NCI-H774 (cell line): ENCODE measurements at places on chromosomes 6 and 20.

- no peak for DNase-seq
These were observed 1453.8 kb upstream of the EYS start for GRCh38 chr6:67160820-67161219.

GRCh38 chr20:35404614-35405259 is 7.0 kb downstream of the UQCC1 start:
- DNase-seq, result no peak

DNA sequence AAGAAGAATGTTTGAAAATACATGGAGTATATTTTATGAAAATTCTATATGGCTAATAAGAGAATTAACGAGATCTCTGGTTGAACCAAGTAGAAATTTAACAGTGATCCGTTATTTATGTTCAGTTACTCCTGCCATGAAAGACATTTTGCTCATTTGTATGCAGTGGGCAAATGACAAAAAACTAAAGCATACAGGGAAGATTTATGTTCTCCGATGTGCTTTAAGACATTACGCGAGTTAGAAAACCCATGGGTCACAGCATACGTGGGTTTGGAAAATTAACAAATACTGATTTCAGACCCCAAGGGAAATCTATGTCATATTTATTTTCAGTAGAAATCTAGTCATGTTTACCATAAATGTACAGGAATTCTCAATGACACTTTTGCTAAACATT is 90.1 kb downstream of the BMP5 start:
- DNase-seq, result no peak

DNA sequence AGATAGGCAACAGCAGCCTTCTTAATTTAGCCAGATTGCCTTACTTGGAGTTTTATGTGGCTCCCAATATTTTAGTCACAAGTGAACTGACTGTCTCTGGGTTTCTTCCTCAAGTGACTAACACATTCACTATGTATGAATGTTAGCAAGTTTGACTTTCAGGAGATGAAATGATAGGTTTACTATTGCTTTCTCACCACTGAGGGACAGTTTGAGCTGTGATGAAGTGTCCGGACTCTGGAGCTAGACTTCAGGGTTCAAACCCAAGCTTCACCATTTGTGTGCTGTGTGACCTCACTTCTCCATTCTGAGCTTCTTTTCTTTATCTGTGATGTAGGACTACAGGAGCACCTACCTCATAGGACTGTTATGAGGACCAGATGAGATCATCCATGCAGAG is 8.2 kb downstream of the DHX35 start:
- DNase-seq, result no peak

DNA sequence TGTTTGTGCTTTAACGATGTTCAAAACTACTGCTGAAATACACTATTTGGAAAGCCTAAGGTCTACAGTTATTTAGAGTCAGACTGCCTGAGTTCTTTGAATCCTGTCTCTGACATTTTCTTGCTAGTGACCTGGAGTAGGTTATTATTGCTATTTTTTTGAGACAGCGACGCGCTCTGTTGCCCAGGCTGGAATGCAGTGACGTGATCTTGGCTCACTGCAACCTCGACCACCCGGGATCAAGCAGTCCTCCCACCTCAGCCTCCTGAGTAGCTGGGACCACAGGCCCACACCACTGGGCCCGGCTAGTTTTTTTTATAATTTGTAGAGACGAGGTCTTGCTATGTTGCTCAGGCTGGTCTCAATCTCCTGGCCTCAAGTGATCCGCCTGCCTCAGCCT is 96.6 kb downstream of the TIAM2 start:
- no peak for DNase-seq

DNA sequence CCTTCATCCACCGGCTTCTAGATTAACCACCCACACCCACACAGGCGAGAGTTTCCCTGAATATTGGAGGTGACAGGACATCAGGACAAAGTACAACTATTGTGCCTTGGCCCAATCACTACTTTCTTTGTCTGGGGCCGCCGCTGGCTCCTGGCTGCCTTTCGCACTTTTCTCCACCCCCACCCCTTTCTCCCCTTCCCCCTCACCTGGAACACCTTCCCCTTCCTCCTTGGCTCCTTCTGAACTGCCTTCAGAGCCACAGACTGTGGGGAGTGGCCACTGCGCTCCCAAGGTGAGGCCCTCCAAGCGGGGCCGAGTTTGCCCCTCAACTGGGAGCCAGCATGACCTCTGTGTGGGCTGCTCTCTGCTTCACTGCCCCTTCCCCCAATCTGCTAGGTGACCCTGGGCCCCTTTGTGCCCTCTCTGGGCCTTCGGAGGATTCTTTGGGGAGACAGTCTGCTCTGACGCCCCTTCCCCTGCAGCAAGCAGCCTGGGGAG is 3.0 kb upstream of the VEGFA start:
- no peak for DNase-seq

- no peak for DNase-seq
These were observed 1.2 kb downstream of the ATF6B start for GRCh38 chr6:32126880-32127279.

DNA sequence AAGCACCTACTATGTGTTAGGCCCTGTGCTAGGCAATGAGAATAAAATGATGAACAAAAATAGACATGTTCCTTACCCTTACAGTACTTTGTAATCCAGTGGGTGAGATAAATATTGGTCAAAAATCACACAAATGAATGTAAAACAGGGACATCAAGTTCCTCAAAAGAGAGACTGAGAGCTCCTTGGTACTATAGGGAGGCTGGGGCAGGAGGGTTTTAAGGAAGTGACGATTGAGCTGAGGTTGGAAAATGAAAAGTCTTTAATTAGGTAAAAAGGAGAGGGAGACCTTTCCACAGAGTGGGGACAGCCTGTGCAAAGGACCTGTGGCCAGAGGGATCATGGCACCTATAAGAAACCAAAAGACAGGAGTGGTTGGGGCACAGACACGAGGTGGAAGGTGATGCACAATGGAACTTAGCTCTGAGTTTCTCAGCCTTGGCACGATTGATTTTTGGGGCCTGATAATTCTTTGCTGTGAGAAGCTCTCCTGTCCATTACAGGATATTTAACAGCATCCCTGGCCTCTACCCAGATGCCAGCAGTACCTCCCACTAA is 140.3 kb downstream of the CEP57L1 start:
- no peak for DNase-seq

DNA sequence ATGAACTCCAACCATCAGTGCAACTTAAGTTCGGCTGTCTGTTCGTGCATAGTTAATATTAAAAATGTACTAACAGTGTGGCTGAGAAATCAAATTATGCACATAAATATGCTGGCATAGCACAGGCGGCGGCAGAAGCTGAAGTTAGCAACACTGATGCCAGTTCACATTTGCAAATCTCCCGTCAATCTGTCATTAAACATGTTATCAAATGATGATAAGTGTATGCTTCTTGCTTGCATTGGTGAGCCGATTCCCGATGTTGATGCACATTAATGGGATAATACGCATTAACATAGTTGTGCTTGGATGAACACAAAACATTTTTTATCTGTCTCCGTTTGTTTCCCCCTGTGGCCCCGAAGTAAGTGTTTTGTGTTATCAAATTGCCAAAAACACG is 309.4 kb downstream of the ZNF217 start:
- DNase-seq, result no peak

- DNase-seq, result no peak
These were observed 10.8 kb downstream of the HLA-DRB5 start for GRCh38 chr6:32519118-32519909.

DNA sequence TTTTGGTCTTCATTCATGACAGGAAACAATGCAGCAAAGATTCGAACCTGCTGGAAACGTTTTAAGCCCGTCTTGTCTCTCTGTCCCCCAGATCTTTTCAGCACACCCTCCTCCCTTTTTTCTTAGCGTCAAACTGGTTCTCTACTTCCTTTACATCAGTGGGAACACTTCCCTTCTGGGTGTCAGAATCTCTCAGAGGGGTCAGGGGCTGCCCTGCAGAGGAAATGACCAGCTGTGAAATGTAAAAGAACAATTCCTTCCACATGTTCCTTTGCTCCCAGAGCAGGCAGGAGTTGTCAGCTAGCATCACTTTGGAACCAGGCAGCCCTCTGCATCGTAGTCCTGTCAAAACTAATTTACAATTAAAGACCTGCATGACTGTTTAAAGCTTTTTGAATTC is 619.0 kb downstream of the TFAP2A start:
- DNase-seq, result no peak

DNA sequence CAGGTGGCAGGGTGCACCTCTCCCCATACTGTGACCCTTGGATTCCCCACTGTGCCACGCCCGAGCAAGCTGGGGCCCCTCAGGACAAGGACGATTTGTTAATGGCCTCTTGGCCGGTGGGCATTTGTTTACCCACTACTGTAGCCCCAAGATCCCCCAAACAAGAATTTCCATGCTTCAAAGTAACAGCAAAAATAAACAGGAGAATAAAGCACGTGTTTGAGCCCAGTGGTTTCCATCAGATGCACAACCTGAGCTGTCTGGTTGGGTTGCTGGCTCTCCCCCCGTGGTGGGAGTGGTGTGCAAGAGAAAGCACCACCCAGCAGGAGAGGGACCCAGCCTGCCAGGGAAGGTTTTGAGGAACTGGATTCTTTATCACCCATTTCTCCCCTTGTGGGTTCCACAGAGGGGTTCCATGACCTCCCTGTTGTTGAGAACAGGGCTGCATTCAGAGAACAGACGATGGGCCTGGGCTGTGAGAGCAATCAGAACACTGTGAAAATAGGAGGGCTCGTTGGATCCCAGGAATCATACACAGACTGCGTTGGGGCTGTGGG is 4.8 kb downstream of the CD93 start:
- no peak for DNase-seq

GRCh38 chr20:62219992-62220665 is at the start of gene HRH3:
TSS of gene HRH3 (minus strand) at chr20:62220278. CDS start at chr20:62219970, 308 bp downstream.
- DNase-seq, result peak; percentile 46

- no peak for DNase-seq
These were observed 36.7 kb downstream of the JAG1 start for GRCh38 chr20:10637031-10637559.

- DNase-seq, result no peak
These were observed 1.0 kb upstream of the E2F3 start for GRCh38 chr6:20400456-20401204.

- DNase-seq, result no peak
These were observed 117.2 kb downstream of the BACH2 start for GRCh38 chr6:90179190-90180169.

DNA sequence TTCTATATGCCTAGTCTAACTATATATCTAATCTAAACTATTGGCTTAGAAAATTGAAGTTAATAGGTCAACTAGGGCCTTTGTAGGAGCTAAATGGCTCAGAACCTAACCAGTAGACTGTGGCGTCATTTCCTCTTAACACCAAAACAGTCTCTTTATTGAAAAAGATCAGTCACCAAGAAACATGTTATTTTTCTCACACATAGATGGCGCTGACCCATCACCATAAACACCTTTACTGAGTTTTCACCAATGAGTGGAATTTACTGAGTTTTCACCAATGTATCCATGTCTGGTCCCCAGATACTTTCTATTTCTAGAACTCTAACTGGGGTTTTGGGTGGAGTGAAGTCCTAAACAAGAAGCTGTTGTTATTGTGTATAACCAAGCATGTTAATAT is 636.0 kb downstream of the BCKDHB start:
- no peak for DNase-seq

- no peak for DNase-seq
These were observed 19.8 kb downstream of the IBTK start for GRCh38 chr6:82227770-82228169.

- no peak for DNase-seq
These were observed 192.8 kb downstream of the LRFN2 start for GRCh38 chr6:40394381-40394780.

DNA sequence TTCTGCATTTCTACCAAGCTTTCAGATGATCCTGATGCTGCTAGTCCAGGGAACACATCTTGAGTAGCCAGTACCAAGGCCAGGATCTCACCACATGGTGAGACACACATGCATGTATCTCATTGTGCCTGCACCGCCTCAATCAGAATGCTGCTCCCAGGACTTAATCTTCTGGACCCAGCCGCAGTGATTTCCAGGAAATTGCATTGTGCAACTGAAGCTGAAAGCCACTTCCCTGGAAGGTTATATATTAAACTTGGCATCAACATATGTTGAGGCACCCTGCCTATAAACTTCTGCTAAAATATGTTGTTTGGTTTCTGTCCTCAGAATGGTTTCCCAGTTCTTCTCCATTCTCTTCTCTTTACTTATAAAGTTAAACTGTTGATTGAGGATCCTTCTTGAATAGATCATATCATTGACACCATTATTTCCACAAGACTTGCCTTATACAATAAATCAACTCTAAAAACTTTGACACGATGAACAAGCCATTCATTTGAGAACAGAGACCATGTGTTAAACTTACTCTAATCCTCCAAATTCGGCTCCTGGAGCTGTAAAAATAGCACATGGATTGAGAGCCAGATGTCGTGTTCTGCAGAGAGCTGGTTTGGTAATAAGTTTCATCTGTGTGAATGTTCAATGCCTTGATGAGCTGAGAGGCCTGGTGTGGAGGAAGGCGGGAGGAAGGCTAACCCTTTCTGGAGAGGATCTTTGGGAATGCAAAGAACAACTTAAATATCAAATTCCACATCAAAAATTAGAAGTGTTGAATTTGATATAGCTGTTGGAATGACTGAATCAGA is 65.0 kb upstream of the PCSK2 start:
- DNase-seq, result no peak

DNA sequence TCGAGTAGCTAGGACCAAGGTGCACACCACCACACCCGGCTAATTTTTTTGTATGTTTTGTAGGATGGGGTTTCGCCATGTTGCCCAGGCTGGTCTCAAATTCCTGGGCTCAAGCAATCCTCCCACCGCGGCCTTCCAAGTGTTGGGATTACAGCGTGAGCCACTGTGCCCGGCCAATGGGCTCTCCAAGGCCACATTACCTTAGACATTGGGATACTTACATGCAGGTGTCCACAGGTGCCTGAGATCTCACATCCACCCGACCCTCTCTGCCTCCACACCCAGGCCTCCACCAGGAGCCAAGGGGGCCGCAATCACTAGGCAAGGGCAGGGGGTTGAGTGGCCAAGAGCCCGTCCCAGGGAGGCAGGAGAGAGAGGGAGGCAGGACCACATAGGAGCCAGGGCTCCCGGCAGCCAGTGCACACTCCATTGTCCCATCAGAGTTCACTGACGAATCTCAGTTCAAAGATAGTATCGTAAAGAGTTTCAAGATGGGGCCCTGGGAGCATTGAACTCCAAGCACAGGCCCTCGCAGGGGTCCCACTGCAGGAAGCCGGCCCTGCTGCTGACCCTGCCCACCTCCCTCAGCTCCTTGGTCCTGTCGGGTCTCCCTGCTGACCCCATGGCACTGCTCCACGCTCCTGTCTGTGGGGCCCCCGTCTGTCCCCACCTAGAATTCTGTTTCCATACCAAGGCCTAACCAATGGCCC is 55.3 kb downstream of the SSR1 start:
- no peak for DNase-seq

- no peak for DNase-seq
These were observed 171.3 kb downstream of the TMEM242 start for GRCh38 chr6:157151989-157152388.

DNA sequence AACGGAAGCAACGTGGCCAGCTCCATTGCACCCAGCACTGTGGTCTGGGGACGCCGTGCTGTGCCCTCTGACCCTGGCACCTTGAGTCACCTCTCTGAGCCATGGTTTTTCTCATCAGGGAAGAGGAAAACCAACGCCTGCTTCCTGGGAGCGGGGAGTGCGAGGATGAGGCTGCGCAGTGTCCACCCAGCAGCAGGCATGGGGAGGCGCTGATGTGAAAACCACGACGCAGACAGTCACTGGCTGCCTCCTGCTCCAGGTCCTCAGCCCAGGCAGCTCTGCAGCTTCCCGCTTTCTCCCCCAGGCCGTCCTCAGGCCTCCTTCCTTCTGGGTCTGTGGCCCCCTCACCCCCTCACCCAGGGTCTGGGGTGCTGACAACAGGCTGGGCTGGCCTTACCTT is 14.0 kb downstream of the GATA5 start:
- DNase-seq, result no peak
